ENCODE measurements at places on chromosomes 12 and 14.

DNA sequence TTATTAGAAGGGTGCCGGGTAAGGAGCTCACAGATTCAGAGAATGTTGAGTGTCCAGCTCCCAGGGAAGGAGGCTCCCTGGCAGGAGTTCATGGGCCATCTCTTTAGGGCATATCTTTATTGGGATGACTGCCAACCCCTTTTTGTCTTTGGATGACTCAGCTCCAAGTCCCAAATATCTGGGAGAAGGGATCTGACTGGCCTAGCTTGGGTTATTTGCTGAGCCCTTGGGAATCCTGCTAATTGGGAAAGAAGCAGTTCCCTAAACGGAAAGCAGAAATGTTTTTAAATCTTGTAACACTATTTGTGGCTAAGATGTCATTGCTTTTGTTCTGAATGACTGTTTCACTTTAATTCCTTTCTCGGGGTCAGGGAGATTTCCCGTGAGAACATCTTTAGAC is 12.6 kb downstream of the DDX55 start:
- DNase-seq = no peak

GRCh38 chr14:61034416-61035120 is 53.5 kb downstream of the SLC38A6 start:
- no peak for DNase-seq

GRCh38 chr12:3752741-3753486 is at the start of gene CRACR2A:
CRACR2A (minus strand) TSS chr12:3753109; CDS start chr12:3696999, 56,110 bp downstream.
- peak; percentile 86 for DNase-seq

DNA sequence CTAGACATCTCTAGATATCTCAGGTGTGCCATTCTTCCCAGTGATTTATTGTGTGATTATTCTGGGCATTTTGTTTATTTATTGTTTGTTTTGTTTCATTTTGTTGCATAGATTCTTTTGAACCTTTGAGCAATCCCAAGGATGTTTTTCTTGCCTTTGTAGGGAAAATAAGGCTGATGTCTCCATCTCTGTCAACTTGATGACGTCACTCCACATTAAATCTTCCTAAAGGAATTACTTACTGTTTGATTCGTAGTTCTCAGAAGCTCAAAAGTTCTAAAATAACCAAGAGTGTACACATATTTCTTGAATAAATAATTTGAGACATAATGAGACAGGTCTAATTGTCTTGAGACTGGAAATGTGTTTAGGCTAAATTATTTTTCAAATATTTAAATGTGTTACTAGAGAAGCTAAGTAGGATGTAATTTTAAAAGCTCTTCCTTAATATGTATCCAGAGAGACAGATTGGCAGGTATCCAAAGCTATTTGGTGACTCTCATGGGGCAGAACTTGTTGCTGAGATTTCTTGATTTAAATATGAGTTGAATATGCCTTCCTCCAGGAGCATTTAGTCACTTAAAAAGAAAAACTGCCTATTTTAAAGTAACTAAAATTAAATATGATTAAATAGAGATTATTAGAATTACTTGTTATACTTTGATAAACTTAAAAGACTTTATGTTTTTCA is 128.7 kb downstream of the CNTN1 start:
- DNase-seq = no peak

- DNase-seq = no peak
Observed at GRCh38 chr14:99514552-99515300, 33.5 kb downstream of the CCNK start.

GRCh38 chr12:128402486-128403243 is 135.7 kb downstream of the TMEM132C start:
- DNase-seq = no peak

DNA sequence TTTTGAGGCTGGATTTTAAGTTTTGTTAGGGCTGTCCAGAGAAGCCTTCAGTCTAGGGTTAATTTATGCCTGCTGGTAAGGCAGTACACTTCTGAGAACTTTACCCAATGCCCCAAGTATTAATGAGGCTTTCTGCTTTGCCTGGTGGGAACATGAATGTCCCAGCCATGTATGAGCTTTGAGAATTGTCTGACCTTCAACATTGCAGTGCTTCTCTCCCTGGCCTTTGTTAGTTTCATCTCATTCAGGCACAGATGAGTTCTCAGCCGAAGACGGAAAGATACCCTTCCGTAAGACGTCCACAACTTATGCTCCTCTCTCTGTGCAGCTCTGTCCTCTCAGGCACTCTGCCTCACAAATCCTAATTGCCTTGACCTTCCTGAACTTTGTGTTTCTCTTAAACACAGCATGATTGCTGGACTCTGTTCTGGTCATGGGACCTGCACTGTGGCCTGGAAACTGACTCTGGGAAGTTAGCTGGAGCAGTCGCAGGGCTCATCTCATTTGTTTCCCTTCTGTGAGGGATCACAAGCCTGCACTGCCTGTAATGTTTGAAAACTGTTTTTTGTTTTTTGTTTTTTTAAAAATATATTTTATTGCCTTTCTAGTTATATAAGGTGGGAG is 15.7 kb downstream of the CHPT1 start:
- peak; percentile 75 for DNase-seq

- DNase-seq = peak; percentile 81
Observed at GRCh38 chr14:104130974-104131651, 7.3 kb upstream of the KIF26A start.
